ENCODE measurements at places on chromosomes 16 and 17.
A peak's percentile ranks its signal among the peaks of the same experiment; 100 is the strongest.

GRCh38 chr17:20975566-20975965 is 67.2 kb downstream of the USP22 start:
- no peak for DNase-seq

DNA sequence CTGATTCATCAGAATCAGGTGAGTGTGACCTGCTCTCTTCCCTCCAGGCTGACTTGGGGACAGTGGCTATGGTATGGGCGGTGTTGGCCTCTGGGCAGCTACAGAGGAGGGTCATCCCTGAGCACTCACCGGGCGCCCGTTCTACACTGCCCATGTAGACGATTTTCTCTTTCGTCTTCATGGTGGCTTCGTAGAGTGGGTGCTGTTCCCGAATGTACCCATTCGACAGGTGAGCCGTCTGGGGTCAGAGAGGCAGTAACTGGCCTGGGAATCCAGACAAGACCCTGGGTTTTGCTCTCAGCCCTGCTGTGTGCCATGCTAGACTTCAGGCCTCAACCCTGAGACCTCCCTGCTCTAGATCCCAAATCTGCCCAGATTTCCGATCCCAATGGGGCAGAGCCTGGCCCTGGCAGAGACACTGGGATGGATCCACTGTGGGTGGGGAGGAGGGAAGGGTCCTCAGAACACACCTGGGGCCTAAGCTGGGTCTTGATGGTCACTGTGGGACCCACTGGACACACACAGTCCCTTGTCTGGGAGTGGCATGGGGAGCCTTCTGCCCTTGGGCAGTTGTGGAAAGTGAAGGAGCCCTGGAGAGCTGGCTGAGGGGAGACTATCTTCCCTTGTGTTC is 13.2 kb downstream of the USP6 start:
- no peak for DNase-seq

DNA sequence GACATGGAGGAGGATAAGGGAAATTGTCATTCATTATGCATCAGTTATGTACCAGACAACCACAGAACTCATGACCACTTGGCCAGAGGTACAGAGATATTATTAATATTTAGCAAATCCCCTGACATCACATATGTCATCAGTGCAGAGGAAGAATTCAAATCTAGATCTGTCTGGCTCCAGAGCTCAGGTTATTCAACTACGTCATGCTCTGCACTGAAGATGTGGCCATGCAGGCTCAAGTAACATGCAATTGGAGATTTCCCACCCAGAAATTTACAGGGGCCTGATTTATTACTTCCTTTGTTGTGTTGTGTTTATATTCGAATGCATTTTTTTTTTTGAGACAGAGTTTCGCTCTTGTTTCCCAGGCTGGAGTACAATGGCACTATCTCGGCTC is 224.3 kb downstream of the HS3ST4 start:
- DNase-seq = no peak

DNA sequence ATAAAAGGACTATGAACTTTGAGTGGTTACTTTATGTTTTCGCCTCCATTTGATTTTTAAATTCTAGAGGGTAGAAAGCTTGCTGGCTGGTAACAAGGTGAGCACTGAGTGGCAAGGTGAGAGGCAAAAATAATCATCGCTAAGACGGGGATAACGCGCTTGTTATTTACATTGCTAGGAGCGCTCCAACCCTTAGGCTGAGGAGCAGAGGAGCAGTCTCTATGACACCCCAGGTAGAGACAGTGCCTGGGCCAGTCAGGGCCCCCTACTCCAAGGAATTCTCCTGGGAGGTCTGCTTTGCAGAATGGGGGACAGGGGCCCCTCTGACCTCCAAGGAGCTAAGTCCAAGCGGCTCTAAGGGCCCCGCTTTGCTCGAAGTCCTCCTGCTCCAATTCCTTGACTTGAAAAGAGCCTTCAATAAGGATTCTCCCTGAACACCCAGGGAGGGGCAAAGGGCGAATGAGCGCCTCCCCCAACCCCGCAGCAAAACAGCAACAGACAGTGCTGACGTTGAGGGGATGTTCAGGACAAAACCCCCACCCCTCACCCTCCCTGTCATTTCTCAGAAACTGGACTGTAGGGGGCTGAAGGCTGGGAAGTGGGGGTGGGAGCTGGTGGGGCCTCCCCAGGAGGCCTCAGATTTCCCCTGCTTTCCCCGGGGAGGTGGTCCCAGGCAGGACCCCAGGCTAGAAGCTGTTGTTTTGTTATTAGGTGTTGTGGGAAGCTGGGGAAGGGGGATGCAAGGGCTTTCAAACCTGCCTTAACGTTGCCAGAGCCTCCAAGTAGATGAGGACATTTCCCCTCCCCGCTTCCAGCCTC is 10.2 kb upstream of the FOXF1 start:
- no peak for DNase-seq

DNA sequence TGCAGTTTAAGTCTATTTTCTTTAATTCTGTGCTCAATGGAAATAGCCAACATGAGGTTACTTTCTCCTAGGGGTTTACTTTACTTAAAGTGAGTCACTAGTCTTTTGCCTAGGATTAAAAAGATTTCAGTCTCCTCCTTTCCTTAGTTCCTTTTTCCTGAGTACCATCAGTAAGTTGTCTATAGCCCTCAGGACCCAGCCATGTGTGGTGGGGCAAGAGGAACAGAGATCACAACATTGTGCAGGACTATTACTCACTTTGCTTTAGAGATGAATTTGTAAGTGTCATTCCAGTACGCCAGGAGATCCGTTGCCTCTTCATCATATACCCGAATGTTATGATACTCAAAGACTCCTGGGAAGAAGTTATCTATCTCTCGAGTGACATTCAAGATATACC is 27.7 kb upstream of the CORO6 start:
- no peak for DNase-seq

DNA sequence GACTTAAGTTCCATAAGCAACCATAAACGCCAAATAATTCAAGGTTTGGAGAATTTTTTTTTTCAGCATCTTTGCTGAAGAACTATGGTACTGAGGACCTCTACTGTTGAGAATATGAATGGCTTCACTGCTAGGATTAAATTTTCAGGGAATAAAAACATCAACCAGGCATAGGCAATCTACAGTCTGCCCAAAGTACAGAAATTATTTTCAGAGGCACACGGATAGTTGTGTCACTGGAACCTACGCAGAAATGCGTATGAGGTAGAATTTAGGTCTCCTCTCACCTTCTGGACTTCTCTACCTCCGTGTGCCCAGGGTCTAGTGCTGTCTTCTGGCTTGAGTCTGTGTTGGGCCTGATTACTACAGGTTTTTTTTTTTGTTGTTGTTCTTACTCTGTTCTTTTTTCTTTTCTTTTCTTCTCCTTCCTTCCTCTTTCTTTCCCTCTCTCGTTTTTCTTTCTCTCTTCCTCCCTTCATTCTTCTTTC is 39.7 kb downstream of the NACA2 start:
- no peak for DNase-seq

DNA sequence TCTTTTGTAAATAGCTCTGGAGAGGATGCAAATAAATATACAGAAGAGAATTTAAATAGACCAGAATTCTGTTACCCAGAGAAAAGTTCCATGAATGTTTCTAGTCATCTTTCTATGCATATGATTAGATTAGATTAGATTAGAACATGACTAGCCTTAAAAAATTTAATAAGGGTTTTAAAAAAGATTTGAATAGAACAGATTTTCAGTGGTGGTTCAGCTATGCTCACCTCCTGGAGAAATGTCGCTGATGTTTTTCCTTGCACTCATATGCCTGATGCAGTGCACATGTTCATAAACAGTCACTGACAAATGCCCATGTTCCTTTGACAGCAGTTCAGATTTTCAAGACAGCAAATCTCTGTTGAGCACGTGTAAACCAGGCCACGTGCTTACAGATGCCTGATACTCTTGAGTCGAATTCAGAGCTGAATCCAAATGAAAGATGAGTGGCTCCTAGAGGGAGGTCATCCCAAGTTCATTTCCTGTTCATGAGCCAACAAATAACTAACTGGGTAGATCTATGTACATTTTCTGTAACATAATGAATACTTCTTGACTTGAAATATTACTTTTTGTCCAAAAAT is 19.9 kb upstream of the RAB11FIP4 start:
- no peak for DNase-seq

- DNase-seq = no peak
These were observed 217.4 kb upstream of the PSMD7 start for GRCh38 chr16:74079232-74079586.

GRCh38 chr17:48522031-48522653 is 8.7 kb downstream of the HOXB1 start:
- DNase-seq = no peak

- DNase-seq = no peak
These were observed 244.6 kb upstream of the PSMD7 start for GRCh38 chr16:74052016-74052415.

GRCh38 chr16:57091975-57092785 is at the start of gene CPNE2:
Gene CPNE2 (plus strand): TSS chr16:57092583. CDS start chr16:57110743, 18,160 bp downstream.
- DNase-seq = peak; percentile 66

DNA sequence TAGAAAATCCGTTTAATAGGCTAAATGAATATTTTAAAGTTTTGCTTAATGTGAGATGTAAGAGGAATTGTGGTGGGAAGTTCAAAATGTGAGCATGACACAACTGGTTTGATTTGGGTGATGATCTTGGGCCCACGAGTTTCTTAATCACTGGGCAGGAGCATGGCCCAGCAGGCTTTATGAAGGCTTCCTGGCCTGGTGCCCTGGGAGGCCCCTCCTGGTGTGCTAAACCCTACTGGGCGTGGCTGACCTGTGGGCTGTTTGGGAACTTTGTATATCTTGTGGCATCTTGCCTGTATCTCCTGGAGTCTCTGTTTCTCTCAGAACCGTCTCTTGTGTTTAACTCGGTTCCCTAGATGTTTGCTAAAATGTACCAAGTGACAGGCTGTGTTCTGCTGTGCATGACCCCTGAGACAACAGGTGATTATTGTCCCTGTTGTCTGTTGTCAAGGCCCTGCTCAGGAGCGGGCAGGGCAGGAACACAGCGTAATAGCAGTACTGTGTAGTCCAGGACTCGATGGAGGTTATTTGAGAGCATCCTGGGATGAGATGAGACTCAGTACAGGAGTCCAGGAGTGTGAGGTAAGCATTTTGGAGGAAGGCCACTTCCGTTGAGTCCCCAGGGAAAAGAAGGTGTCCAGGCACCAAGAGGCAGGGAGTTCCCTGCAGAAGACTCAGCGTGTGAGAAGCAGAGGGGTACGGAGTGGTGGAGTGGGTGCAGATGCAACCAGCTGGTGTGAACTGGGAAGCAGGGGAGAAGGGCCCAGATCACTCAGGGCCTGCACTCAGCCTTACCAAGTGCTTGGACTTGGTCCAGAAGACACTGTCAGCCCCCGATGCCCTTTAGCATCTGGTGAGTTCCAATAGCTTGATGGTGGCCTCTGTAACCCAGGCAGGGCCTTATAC is 48.5 kb downstream of the B9D1 start:
- no peak for DNase-seq

- DNase-seq = no peak
These were observed 13.7 kb upstream of the CA4 start for GRCh38 chr17:60135951-60136666.

DNA sequence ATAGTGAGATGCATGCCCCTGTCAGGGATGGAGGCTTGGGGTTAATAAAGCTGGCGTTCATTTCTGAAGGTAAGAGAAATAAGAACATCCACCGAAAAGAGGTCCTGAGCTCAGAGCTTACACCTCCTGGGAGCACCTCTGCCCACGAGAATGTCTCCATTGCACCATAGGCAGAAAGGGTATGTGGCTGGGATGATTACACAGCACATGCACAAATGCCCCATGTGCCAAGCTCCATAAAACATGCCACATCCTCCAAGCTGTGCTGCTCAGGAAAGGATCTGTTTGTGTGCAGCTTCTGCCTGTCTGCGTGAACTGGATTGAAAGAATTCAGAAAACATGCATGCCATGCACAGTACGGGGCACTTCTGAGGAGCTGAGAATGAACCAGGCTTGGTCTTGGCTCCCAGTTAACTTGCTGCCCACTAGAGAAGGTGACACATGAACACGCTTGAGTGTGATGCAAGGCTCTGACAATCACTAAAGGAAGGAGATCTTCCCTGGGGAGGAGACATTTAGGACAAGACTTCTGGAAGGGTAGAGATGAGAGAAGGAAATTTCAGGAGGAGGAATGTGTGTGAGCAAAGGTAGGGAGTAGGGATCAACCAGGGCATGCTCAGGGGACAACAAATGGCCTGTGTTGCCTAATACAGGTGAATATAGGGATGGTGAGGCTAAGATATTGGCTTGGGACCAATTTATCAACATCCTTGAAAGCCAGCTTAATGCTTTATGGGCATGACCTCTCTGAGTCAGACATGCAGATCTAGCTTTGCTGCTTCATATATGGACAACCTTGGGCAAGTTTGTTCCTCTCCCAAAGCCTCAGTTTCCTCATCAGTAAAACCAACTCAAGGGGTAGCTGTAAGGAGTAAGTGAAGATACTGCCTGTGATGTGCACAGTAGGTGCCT is 32.0 kb upstream of the SMPD3 start:
- no peak for DNase-seq

GRCh38 chr17:71494062-71494855 is 626.6 kb upstream of the SOX9 start:
- no peak for DNase-seq

- DNase-seq = peak; percentile 91
These were observed 27.2 kb downstream of the ARHGAP27 start for GRCh38 chr17:45405250-45406086.

GRCh38 chr17:64661726-64661975 is 456 bp downstream of the SMURF2 start:
- DNase-seq = no peak

GRCh38 chr16:26857371-26857770 is 209.4 kb upstream of the C16orf82 start:
- DNase-seq = no peak

DNA sequence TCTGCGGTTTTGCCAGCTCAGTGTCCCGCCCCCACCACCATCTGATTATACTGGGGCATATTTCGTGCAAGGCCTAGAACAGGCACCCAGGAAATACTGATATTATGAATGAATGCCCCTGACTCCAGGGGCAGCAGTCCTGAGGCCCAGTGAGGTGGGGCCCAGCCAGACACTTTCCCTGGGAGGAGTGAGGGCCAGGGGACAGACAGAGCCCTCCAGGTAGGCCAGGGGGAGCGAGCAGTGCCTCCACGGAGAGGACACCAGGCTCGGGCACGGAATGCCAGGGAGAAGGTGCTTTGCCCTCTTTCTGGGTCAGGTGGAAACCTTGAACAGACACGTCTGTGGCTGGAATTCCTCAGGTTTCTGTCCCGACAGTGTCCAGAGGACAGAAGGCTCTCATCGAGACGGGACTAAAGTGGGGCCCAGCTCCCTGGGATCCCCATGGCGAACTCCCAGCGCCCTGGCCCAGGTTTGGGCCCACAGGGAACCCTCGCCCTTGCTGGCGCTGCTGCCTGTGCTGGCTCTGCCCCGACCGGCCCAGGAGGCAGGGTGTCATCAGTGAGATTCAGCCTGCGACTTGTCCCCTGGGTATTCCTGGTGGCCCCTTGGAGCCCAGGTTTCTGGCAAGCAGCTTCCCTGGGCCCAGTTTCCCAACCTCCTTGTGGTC is 4.3 kb downstream of the KATNB1 start:
- no peak for DNase-seq
